AG04450 (cell line): ENCODE measurements at places on chromosomes 4 and X.

- DNase-seq = no peak
Measured at GRCh38 chr4:108144451-108144850, 24.3 kb downstream of the LEF1 start.

- DNase-seq = no peak
Measured at GRCh38 chr4:137389911-137390520, 142.3 kb downstream of the PCDH18 start.

DNA sequence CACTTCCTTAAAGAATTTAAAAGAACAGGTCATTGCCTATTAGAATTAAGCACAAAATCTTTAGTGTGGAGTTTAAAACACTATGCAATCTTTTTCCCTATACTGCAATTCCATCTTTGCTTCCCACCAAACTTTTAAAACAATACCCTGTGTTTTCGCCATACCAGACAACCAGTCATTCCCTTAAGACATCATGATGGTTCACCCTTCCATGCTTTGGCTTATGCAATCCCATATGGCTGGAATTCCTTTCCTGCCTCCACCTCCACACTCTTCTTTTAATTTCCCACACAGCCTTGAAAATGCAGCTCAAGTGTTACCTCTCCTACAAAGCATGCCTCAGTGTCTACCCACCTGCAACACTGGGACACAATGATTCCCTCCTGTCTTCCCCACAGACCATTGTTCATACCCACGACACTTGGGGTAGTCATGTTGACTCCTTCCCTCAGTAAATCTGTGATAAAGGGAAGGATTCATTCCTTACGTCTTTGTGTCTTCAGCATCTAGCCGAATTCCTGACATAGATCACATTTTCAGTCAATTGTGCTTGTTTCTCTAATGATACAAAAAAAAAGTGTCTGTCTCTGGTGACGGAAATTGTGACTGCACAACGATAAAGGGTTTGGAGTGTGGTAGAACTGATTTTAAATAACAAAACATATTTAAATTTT, 166.3 kb downstream of the FNIP2 start:
- no peak for DNase-seq

DNA sequence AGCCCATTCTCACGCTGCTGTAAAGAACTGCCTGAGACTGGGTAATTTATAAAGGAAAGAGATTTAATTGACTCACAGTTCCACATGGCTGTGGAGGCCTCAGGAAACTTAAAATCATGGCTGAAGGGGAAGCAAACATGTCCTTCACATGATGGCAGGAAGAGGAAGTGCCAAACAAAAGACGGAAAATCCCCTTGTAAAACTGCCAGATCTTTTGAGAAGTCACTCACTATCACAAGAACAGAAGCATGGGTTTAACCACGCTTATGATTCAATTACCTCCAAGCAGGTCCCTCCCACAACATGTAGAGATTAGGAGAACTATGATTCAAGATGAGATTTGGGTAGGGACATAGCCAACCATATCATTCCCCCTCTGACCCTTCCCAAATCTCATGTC, 335.5 kb downstream of the IL15 start:
- no peak for DNase-seq

DNA sequence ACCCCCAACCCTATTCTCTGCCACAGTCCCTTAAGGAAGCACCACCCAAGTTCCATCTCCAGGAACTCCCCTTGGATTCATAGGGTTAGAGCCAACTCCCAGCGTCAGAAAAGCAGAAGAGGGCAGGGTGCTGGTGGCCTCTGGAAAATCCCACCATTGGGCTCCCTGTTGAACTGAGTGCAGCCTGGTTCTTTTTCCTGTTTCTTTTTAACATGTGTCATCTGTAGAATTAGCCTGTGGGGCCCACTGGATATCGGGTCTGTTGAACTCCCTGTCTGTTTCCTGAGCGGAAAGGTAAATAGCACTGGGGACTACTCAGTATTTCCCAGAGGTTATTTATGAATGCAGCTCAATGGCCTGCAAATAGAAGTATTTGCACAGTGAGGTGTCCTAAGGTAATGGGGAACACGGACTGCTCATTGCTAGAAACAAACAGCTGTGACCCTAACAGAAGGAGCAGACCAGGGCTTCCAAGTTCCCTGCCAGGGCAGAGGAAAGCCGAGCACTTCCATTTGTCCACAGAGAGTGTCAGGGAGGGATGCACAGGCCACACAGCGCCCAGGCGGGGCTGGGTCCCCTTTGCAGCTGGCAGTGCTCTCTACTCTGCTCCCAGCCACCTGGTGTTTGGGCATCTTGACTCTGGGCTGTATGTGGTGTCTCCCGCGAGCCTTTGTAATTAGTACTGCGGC, 102.6 kb downstream of the FHDC1 start:
- no peak for DNase-seq
